Psoas muscle (tissue), 8 donors: ENCODE measurements at places on chromosomes 6 and 20. TPM values are rescaled to one million over a fixed set of nuclear protein-coding genes. Genes with fewer than 3 reads are reported as not detected.

Gene BCL2L1
- 94.6 TPM for total RNA-seq

Gene DHX16
- total RNA-seq, result 26.6 TPM

Gene TSBP1
- not detected for total RNA-seq

Gene TBP
- 6.9 TPM for total RNA-seq

Gene SAMD3
- 0.28 TPM for total RNA-seq

Gene CUTA
- 121 TPM for total RNA-seq

Gene DCDC2
- total RNA-seq, result 0.60 TPM

Gene PHACTR3
- 0.11 TPM for total RNA-seq

Gene CLIC1
- total RNA-seq, result 51.2 TPM

Gene FOXF2
- 0.54 TPM for total RNA-seq

DNA sequence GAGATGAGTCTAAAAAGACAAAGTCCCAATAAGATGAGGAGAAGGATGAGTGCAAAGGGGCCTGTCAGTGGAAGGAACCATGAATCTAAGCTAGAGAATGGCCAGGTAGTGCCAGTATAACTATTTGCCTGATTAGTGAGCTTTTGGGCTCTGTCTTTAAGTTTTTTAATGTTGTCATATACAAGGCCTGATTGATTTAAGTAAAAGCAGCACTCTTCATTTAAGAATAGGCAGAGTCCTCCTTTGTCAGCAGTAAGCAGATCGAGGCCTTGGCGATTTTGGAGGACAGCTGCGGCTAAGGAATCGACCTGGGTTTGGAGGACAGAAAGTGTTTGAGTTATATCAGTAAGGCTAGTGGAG is 753.4 kb upstream of the ADGRB3 start:
- no peak for DNase-seq
- no peaks in the 10 kb centered on the region for H3K27me3 ChIP-seq
- H3K36me3 ChIP-seq, result no peaks in the 10 kb centered on the region
- H3K4me1 ChIP-seq, result no peaks in the 10 kb centered on the region
- H3K27ac ChIP-seq, result no peak overlapping the region

DNA sequence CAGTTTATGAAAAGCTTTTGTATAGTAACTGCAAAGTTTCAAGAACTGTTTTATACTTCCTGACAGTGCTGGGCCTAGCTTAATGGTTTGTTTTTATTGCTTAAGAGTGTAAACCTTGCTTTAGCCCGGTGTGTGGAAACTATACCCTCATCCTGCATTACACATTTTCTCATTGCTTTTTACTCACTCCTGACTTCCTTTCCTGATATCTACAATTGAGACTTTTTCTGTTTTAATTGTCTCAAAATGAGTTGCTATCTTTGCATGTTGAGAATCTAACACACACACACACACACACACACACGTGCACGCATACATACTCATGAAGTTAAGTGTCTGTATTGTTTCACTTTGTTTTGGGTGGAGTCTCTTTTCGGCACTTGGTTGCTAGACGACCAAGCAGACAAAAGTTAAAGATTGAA is 16.7 kb downstream of the BMP2 start:
- H3K27me3 ChIP-seq, result no peaks in the 10 kb centered on the region
- no peak overlapping the region for H3K27ac ChIP-seq
- H3K36me3 ChIP-seq, result no peaks in the 10 kb centered on the region
- no peaks in the 10 kb centered on the region for H3K4me1 ChIP-seq
- no peak for DNase-seq

DNA sequence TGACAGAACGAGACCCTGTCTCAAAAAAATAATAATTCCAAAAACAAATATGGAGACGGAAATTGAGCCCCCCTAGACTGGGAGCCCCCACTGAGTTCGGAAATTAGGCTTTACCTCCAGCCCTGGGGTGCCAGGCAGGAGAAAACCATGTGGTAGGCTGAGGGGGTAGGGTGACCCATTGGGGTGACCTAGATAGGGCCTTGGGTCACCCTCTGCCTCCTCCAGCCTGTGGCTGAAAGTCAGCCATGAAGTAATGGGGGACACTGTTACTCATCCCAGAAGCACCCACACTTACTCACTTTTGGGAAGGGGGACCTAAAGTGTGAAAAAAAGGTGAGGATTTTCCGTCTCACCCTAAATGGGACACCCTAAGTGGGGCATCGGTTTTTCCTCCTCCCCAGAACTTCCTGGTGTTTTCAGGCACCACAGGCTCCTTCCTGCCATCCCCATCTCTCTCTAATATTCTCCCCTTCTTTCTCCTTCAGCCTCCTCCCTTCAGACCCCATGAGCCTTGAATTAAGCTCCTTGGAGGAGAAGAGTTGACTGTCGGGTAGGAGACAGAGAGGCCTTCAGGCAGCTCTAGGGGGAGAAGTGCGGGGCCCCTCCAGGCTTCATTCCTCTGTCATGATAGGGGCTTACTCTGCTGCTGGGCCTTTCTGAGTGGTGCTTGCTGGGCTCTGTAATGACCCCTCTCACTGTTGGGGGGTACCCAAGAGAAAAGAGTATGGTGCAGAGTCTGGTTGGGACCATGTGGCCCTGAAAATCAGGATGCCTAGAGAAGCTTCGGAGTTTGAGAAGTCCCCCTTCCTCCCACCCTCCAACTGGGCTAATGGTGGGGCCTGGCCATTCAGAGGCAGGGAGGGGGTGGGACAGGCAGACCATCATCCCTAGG is 2.4 kb downstream of the LTB start:
- no peaks in the 10 kb centered on the region for H3K4me1 ChIP-seq
- no peak for DNase-seq
- H3K4me3 ChIP-seq, result peak overlapping the region; percentile 89
- no peak overlapping the region for H3K27ac ChIP-seq
- H3K36me3 ChIP-seq, result no peaks in the 10 kb centered on the region
- H3K27me3 ChIP-seq, result no peaks in the 10 kb centered on the region

DNA sequence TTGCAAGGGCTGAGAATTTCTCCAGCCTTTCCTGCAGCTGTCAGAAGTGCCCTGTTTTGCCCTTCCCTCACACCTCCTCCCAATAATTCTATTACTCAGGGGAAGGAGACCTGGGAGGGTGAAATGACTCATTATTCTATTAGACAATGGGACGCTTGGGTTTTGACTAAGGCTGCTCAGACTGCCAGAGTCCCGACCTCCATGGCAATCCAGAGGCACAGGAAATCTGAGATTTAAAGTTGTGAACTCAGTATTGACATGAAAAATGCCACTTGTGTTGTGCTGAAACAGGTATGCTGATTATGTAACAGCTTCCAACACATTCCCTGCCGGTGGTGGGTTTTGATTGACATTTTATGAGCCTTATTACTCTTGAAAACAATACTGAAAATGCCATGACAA is 625.9 kb upstream of the FLRT3 start:
- no peak overlapping the region for H3K4me3 ChIP-seq
- no peaks in the 10 kb centered on the region for H3K4me1 ChIP-seq
- DNase-seq, result no peak
- H3K27me3 ChIP-seq, result no peaks in the 10 kb centered on the region
- no peaks in the 10 kb centered on the region for H3K36me3 ChIP-seq

DNA sequence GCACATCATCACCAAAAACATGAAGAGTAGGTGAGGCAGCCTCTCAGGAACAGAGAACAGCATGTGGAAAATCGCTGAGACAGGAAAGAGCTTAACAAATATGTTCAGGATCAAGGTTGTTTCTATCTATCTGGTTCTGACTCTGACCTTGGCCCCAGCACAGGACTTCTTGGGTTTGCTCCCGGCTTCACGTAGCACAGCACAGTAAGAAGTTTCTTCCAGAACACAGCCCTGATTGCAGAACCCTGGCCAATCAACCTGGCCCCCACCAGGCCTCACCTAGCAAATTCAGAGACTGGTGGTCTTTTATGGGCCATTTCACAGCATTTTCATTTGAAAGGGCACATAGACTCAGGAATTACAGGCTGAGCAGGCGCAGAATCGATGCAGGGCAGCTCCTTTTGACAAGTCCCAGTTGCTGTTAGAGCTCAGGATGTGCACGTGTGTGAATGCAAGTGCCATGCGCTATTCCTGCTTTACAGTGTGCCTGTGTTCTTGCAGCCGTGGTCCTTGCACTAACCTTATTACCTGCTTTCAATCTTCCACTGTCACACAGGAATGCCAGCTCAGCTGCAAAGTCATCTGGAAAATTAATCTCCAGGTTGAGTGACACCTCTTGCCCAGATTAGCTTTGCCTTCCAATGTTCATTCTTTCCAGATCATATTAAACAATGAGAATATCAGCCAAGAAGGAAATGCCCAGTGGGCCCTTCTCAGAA is 100.5 kb upstream of the SLC2A12 start:
- no peaks in the 10 kb centered on the region for H3K36me3 ChIP-seq
- no peak overlapping the region for H3K4me3 ChIP-seq
- peaks cover 10% of the 10 kb centered on the region for H3K4me1 ChIP-seq
- H3K27me3 ChIP-seq, result no peaks in the 10 kb centered on the region
- no peak for DNase-seq

- no peaks in the 10 kb centered on the region for H3K4me1 ChIP-seq
- DNase-seq, result no peak
- H3K27me3 ChIP-seq, result no peaks in the 10 kb centered on the region
These were observed 35.4 kb upstream of the SSTR4 start for GRCh38 chr20:22999756-23000155.

- no peaks in the 10 kb centered on the region for H3K27me3 ChIP-seq
- H3K36me3 ChIP-seq, result no peaks in the 10 kb centered on the region
- no peak for DNase-seq
- no peak overlapping the region for H3K4me3 ChIP-seq
- H3K4me1 ChIP-seq, result no peaks in the 10 kb centered on the region
These were observed 34.5 kb upstream of the AHI1 start for GRCh38 chr6:135531954-135532490.

DNA sequence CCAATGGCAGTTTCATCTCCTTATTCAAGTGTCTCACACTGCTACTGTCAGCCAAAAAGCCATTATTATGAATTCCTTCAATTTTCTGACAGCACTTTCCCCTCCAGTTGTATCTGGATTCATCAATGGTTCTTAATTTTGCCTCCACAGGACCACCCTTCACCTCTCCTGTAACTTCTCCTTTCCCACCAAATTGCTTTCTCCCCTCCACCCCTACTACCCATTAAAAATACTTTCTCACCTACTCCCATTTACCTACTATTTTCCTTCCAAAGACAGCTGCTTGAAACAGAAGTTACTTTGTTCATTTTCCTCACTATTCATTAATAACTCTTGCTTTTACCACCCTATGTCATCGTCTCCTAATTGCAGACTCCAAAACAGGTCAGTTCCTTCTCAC is 29.8 kb downstream of the DEK start:
- no peak overlapping the region for H3K27ac ChIP-seq
- H3K4me3 ChIP-seq, result no peak overlapping the region
- no peak for DNase-seq
- peaks cover 57% of the 10 kb centered on the region for H3K36me3 ChIP-seq

DNA sequence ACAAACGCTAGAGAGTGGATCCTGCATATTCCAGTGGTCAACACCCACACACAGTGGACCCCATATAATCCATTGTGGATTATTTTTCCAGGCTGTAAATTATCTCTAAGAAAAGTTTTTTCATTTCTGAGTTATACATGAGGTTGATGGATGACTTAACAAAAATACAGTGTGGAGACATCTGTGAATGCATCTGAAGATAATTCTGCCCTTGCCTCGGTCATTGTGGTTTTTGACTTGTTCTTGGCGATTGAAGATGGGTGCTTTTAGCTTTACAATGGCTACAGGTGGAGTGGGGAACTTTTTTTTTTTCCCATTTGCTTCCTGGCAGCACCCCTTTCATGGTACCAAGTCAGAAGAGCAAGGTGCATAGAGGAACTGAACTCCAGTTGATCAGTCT is 242.7 kb downstream of the MYLK4 start:
- H3K27ac ChIP-seq, result no peak overlapping the region
- no peak overlapping the region for H3K4me3 ChIP-seq
- no peak for DNase-seq
- H3K36me3 ChIP-seq, result no peaks in the 10 kb centered on the region
- H3K4me1 ChIP-seq, result no peaks in the 10 kb centered on the region

DNA sequence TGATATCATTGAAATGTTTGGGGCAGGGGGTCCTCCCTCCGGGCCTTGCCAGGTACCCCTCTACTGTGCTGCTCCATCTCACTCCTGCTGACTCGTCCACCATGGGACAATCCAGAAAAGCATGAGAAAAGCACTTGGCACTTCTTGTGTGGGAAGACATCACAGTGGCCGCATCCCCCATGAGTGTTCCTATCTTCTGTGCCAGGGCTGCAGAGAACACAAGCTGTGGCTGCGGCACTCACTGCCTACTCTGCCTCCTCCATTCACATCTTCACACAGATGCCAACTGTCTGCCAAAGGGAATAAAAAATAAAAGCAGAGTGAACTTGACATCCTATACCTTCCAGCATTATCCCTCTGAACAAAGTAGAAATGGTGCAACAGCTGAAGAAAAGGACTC is 117.4 kb upstream of the PROKR2 start:
- DNase-seq, result no peak
- H3K4me3 ChIP-seq, result no peak overlapping the region
- H3K27me3 ChIP-seq, result no peaks in the 10 kb centered on the region
- no peaks in the 10 kb centered on the region for H3K36me3 ChIP-seq

- no peak overlapping the region for H3K4me3 ChIP-seq
- no peak for DNase-seq
- H3K27me3 ChIP-seq, result no peaks in the 10 kb centered on the region
- no peaks in the 10 kb centered on the region for H3K36me3 ChIP-seq
These were observed 942.5 kb upstream of the CITED2 start for GRCh38 chr6:140316966-140317365.

DNA sequence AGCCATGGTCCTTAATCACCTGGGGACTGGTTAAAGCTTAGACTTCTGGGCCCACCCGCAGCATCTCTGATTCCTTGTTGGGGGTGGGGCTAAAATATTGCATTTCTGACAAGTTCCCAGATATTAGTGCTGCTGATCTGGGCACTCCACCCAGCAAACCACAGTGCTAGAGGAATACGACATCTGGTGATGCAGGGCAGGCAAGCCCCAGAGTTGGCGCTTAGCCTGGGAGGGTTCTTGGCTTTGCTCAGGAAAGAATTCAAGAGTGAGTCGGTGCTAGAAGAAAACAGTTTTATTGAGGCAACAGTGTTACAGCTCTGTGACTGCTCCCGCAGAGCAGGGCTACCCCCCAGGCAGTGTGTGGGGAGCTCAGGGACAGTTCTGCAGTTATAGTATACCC is 210.7 kb downstream of the TFAP2C start:
- H3K4me1 ChIP-seq, result no peaks in the 10 kb centered on the region
- no peaks in the 10 kb centered on the region for H3K36me3 ChIP-seq
- no peak overlapping the region for H3K27ac ChIP-seq
- H3K27me3 ChIP-seq, result no peaks in the 10 kb centered on the region

- no peak overlapping the region for H3K27ac ChIP-seq
- no peaks in the 10 kb centered on the region for H3K27me3 ChIP-seq
- H3K4me3 ChIP-seq, result no peak overlapping the region
- DNase-seq, result no peak
These were observed 7.2 kb downstream of the SAMD3 start for GRCh38 chr6:130215526-130215925.
